ENCODE measurements at places on chromosomes 7 and 10.

- no peak for DNase-seq
Measured at GRCh38 chr7:2143450-2143849, 89.3 kb downstream of the MAD1L1 start.

DNA sequence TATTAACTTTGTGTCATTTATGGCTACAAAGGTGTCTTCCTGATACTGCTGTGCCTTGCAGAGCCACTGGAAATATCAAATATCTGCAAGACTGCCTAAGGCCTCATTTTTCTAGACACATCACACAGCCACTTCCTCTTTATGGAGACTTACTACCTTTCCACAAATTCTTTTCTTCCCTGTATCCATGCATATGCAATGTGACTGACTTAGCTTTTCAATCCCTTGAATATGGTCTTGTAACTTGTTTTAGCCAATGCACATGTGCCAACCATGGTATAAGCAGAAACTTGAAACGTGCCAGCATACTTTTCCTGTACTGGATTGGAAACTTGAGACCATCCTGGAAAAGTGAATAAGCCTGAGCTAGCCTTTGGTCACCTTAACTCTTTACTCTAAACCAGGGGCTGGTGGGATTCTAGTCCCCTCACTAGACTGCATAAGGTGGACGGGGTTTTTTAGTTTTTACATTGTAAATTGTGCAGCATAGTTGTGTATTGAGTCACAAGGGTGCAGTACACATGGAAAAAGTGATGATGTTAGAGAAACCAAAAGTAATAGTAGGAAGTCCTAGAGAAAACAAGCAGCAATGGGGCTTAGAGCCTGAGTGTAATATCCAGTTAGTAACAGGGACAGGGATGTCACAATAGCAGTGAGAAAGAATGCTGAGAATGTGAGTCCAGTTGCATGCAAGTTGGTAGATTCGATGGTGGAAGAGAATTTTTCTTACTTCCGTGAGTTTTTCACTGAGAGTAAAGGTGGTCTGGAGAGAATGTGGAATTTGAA lies 879.5 kb downstream of the SORCS1 start:
- DNase-seq = no peak

- DNase-seq = no peak
Measured at GRCh38 chr10:76469675-76470074, 1038.3 kb downstream of the LRMDA start.

- DNase-seq = no peak
Measured at GRCh38 chr10:25017154-25017590, 760 bp downstream of the THNSL1 start.

- DNase-seq = no peak
Measured at GRCh38 chr7:114141415-114141814, 222.6 kb upstream of the PPP1R3A start.

- DNase-seq = no peak
Measured at GRCh38 chr10:35447693-35448407, 111.5 kb downstream of the CCNY start.

DNA sequence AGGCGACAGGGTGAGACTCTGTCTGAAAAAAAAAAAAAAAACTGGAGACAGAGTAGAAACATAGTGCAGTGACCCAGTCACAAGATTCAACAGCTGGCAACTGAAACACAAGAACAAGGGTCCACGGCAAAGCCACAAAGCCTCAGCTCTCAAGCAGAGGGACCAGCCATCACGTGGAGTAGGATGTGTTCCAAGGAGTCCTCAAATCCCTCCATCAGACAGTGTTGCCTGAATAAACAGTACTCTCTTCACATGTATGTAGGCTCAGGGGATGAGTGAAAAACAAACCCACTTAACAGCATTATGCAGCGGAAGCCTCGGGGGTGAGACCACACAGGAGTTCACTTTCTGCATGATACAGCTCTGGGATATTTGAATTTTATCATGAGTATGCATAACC lies 62.0 kb downstream of the SLIT1 start:
- no peak for DNase-seq

DNA sequence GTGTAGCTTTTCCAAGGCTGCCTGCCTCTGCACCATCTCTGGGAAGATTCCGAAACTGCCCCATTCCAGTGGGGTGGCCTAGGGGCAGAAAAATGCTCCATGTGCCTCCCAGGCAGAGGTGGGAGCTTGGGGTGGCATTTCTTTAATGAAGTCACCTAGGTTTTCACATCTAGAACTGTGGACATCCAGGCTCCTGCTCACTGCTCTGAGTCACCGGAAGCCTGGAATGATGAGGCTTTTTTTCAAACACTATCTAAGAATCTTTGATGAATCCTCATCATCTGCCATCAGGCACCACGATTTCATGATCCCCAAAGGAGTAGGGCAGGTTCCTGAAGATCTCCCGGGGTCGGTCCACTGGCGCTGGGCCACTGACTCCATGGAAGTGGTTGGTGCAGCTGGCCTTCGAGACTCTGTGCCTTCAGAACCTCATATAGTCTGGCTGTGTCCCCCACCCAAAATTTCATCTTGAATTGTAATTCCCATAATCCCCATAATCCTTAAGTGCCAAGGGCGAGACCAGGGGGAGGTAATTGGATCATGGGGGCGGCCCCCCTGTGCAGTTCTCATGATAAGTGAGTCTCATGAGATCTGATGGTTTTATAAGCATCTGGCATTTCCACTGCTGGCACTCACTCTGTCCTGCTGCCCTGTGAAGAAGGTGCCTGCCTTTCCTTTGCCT lies 37.1 kb downstream of the MTURN start:
- no peak for DNase-seq

GRCh38 chr7:12769444-12769843 lies 82.0 kb downstream of the ARL4A start:
- DNase-seq = no peak

GRCh38 chr7:132655131-132655727 lies 79.0 kb upstream of the PLXNA4 start:
- DNase-seq = no peak

DNA sequence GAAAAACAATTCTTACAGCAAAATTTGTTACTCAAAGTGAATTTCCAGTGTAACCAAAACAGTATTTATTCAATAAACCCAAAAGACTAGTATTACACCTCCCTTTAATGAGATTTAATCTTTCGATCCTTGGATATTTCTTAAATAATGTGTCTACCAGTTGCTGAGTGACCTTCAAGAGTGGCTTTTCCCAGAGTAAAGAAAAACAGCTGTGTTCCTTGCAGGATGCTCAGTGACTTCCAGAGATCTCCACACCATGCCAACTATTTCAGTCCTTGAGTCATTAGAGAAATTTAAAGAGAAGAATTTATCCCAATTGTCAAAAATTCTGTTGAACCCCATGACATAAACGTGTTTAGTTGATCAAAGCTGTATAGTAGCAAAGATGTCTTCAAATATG lies 44.0 kb downstream of the IMMP2L start:
- DNase-seq = no peak

DNA sequence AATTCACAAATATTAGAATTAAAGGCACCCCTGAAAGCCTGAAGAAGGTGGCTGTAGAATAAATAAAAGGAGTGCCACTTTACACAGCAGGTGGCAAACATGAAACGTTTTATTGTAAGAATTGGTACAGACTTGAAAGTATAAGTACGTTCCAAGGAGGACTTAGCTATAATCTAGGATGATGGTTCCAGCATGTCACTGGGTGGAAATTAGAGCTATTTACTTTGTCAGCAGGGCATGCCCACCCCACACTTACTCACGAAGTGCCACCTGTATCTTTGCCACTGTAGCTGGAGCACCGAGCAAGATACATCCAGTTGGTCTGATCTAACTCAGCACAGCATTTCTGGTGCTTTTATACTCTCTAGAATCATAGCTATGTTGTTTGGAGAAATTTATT lies 97.8 kb downstream of the GRM8 start:
- no peak for DNase-seq

DNA sequence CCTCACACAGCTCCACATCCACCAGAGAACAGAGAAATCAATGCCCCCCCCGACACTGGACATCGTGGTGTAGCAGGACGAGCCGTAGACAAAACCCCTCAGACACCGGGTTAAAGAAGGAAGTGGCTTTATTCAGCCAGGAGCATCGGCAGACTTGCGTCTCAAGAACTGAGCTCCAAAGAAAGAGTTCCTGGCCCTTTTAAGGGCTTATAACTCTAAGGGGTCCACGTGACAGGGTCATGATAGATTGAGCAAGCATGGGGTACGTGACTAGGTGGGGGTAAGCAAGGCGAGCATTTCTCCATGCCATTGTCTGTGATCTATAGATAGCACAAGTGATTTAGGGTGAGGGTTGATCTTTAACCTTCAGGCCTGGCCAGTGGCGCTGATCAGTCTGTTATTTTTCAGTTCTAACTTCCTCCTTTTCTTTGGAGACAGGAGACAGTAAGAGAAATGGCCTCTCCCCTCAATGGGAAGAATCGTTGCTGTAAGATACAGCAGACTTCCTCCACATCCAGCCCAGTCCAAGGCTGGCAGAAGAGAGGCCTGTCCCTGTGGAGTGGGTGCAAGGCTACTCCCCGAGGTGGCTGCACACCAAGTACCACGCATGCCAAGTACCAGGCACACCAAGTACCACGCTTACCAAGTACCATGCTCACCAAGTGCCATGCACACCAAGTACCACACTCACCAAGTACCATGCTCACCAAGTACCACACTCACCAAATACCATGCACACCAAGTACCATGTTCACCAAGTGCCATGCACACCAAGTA lies 19.5 kb upstream of the PPP2R2D start:
- no peak for DNase-seq

DNA sequence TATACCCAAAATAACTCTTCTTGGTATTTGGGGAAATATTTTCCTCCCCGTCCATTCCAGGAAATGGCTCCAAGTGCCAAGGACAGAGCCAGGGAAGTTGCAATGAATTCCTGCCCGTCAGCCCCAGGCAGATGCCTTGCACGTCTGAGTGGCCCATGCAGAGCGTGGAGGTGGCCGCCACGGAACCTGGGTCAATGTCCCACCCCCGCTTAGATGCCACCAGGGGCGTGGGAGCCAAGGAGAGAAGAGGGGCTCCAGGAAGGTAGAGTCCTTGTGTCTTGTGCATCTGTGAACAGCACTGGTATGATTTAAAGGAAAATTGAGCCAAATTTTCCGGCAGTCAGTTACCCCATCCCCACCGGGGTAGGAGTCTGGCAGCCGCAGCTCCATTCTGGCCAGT lies 1.6 kb downstream of the LEP start:
- no peak for DNase-seq

- no peak for DNase-seq
Measured at GRCh38 chr10:59027975-59028655, 148.3 kb upstream of the PHYHIPL start.

DNA sequence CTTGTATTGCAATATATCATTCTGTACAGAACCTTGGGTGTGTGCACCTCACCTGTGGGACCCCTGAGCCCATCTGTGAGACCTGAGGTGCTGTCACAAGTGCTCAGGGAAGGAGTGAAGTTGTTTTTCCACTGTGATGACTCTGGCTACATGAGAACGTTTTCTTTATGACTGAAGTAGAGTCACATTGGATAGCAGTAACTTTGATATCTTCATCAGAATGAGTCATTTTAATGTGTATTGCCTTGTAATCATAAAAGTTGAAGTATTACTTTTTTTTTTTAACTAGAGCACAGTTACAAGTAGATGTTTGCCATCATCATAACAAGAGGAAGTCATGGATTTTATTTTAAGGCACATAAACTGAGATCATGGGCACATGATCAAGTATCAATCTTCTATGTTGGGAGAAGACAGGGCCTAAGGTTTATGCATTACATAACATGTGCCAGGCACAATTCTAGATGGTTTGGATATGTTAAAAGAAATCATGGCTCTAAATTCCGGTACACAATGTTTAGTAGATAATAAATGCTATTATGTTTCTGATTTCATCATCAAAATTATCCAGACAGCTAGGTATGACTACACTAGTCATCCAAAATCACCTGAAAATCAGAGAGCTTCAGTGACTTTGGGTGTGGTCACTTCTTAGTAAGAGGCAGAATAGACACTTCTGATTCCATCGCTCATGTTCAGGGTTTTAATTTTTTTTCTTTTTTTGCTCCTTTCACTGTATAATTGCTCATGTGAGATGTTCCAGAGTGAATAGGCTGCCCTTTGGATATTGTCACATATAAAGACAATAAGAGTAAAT lies 82.7 kb upstream of the KLF6 start:
- no peak for DNase-seq

DNA sequence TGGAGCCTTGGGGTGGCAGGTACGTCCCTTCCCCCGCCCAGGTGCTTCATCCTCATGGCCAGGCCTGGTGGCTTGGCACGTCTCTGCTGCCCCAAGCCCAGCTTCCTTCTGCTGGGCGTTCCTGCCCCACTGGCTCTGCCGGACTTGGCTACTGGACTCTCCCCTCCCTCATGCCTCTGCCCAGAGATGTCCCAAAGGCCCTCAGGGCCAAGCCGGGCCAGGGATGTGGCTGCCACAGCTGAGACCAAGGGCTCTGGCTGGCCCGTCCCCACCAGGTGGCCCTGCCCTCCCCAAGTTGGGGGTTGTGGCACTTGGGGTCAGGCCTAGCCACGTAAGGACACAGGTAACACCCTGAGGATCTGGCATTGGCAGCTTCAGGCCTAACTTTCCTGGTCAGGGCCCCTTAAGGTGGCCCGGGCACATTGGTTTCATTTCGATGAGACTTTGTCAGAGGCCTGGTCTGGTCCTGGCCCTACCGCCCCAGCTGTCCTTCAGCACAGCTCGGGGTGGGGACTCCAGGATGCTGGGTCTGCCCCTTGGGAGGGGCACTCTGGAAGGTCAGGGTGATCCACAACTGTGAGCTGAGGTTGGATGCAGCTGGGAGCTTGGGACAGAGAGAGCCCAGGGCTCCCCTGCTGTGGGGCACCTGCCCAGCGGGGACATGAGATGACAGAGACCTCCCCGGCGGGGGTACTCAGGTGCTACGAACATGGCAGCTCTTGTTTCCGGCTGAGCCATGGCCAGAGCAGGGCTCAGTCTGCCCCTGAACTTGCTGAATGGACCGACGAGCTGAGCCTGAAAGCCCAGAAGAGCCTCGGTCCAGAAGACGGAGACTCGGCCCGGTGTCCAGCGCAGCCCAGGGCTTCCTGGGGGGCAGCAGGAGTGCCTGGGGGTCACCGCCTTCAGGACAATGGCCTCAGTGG lies 2.9 kb downstream of the BHLHA15 start:
- no peak for DNase-seq

GRCh38 chr10:28479425-28479865 lies 53.5 kb upstream of the WAC start:
- DNase-seq = no peak

- DNase-seq = no peak
Measured at GRCh38 chr10:124874-125273, 10.4 kb upstream of the ZMYND11 start.

DNA sequence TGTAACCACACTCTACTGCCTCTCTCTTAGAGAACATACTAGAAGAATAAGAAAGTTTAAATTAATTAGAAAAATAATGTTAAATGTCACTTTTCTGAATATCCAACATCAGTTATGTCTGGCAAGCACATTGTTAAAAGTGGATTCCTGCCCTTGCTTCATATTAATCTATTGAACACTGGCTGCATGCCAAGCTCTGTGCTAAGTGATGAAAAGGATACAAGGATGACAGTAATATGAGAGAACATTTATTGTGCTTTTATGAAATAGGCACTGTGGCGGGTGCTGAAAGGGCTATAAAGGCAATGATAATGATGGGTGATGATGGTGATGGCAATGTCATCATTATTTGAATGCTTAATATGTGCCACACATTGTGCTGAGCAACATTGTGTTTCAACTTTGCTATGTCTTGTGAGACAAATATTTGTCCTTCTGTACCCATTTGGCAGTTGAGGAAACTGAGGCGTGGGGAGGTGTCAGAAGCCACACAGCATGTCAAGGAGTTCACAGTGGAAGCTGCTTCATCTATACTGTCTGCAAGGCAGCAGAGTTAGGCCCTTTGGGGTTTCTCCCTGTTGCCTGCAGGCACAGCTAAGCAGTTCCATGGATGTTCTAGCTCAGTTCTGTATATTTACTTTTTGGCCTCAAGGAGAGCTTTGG lies 64.2 kb upstream of the RAPGEF5 start:
- no peak for DNase-seq

- DNase-seq = no peak
Measured at GRCh38 chr7:517774-518629, 1.6 kb downstream of the PDGFA start.

All from cortex of kidney (tissue), 1 donor.